ENCODE measurements at places on chromosomes 12 and 14.

GRCh38 chr14:88562532-88562830 lies 356 bp upstream of the ZC3H14 start:
- no peak for DNase-seq

GRCh38 chr12:43235721-43236120 lies 316.3 kb downstream of the ADAMTS20 start:
- no peak for DNase-seq

- no peak for DNase-seq
Observed at GRCh38 chr12:75437564-75437963, 43.0 kb upstream of the GLIPR1 start.

- no peak for DNase-seq
Observed at GRCh38 chr12:29309320-29309902, 71.6 kb downstream of the ERGIC2 start.

GRCh38 chr14:99317231-99318090 lies 45.5 kb upstream of the BCL11B start:
- DNase-seq, result no peak

DNA sequence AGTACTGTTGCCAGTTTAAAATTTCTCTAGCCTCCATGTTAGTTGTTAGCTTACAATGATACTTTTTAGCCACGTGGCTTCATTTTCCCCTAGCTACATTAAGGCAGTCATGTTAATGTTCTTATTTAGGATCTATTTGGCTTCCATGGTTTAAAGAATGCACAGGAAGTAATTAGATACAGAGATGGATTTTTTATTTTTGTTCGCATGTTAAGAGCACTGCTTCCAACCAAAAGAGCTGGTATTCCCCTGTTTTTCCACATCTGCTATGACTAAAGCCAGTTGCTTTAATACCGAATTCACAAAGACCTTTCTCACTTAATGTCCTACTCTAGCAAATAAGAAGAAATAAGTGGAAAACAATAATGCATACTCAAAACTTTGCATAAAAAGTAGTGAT lies 45.1 kb downstream of the PRORP start:
- DNase-seq, result no peak

GRCh38 chr14:97532052-97532451 lies 734.9 kb downstream of the VRK1 start:
- no peak for DNase-seq

DNA sequence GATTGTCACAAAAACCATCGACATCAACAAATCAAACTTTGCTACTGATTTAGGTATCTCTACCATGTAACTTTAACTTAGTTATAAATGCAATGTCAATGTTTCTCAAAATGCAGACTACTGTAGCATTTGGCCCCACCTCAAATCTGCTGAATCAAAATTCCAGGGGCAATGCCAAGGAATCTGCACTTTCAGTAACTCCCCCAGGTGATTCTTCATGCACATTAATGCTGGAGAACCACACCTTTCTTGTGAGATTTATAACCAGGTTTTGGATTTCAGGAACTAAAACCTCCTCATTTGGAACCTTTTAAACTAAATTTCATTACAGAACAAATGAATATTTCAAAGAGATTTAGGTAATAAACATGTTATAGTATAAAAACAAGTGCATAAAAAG lies 4.9 kb downstream of the ATP2B1 start:
- no peak for DNase-seq

- no peak for DNase-seq
Observed at GRCh38 chr12:123731596-123731995, 19.4 kb downstream of the ATP6V0A2 start.

DNA sequence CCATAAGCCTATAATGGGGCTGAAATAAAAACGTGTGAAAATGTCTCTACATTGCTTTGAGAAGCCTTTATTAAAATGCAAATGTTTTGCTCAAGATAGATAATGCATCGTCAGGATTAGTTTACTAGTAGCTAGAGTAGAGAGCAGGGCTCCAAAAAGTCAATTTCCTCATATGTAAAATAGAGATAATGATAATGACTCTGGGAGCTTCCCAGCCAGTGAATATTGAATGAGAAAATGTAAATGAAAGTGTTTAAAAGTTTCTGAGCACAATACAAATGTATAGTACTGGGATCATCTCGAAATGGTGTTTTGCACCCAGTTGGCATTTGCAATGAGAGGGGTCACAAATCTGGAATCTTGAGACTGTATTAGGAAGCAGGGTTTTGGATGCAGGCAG lies 135.3 kb downstream of the OTOGL start:
- DNase-seq, result no peak

- no peak for DNase-seq
Observed at GRCh38 chr12:51721282-51721940, 127.1 kb downstream of the FIGNL2 start.

All from stimulated activated CD8-positive, alpha-beta memory T cell treated with anti-CD3 and anti-CD28 coated beads, Interleukin-4, amount 100 ng/mL, for 1 hour (primary cell).